ENCODE measurements at places on chromosomes 11 and 22.

DNA sequence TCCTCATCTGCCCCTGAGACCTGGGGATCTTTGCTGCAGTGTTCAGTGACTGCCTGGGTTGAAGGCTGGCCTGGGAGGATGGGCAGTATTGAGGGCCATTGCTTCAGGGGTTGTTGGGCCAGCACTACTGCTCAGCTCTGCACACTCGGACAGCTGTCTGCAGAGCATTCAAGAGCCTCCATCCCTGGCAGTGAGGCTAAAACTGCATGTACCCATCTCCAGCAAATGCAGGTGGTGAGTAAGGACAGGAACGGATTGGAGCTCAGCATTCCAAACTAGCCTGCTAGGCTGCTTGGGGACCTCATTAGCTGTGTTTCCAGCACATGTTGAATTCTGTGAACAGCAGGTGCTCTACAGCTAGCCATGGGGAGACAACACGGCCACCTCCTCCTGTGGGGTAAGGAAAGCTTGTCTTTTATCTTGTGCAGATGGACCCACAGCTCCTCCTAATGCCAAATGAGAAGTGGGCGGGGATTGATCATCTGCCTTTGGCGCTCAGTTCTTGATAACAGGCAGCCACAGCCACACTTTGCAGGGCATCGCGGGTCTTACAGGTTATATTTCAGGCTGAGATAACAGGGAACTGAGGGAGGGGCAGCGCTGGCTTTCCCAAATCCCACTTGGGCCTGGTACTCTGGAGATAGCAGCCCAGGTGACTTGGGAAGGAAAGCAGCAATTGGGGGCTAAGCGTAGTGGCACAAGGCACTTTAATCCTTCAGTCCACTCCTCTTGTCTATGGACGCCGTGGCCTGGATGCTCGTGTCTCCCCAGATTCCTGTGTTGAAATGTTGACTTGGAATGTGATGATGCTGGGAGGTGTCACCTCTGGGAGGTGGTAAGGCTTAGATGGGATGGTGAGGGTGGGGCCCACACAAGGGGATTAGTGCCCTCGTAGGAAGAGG is 254.5 kb upstream of the B3GAT1 start:
- no peak for DNase-seq

GRCh38 chr11:64855596-64856304 is 11.3 kb upstream of the CDC42BPG start:
- no peak for DNase-seq

- no peak for DNase-seq
Observed at GRCh38 chr22:22946131-22946530, 58.5 kb downstream of the IGLL5 start.

DNA sequence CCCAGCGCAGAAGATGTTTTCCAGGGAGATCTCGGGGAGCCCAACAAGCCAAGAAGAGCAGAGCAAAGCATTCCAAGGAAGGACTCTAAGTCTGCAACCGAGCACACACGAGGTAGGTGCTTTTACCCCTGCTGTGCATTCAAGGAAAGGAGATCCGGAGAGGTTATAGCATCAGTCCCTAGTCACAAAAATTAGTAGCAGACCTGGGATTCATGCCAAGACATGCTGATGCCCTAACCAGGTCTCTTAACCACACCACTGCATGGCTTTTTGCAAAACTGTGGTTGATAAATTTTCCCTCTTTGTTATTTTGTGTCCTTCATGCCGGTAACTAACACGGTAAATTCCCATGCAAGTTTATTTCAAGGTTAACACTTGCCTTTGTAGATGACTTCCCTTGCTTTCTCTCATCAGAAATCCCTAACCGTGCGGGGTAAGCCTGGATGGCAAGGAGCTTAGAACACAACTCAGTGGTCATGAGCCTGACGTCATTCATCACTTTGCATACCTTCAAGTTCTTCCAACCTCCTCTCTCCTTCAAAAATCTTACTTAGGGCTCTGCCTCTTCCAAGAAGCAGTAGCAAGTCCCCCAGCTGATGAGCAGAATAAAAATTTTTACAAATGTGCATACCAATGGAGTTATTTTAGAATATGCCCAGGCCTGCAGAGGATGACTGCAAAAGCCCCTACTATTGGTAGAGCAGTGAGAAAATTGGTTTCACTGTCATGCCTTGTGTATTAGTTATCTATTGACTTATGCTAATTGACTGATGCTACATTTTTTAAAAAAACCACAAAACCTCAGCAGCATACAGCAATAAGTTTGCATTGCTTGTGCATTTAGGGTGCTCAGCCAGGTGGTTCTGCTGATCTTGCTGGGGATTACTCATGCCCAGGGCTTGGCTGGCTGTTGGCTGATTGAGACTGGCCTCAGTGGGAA is 465.1 kb downstream of the MN1 start:
- DNase-seq = no peak

DNA sequence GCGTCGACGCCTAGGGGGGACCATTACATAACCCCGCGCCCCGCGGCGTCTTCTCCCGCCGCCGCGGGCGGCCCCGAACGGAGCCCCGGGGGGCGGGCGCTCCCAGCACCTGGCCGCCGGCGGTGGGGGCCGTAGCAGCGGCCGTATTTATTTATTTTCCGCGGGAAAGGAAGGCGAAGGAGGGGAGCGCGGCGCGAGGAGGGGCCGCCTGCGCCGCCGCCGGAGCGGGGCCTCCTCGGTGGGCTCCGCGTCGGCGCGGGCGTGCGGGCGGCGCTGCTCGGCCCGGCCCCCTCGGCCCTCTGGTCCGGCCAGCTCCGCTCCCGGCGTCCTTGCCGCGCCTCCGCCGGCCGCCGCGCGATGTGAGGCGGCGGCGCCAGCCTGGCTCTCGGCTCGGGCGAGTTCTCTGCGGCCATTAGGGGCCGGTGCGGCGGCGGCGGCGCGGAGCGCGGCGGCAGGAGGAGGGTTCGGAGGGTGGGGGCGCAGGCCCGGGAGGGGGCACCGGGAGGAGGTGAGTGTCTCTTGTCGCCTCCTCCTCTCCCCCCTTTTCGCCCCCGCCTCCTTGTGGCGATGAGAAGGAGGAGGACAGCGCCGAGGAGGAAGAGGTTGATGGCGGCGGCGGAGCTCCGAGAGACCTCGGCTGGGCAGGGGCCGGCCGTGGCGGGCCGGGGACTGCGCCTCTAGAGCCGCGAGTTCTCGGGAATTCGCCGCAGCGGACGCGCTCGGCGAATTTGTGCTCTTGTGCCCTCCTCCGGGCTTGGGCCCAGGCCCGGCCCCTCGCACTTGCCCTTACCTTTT is at the start of gene EP300:
EP300 (plus strand) TSS at position 570 of the 795 bp plus-strand sequence. CDS start 413 bp downstream, outside the sequence.
- DNase-seq = peak; percentile 81

DNA sequence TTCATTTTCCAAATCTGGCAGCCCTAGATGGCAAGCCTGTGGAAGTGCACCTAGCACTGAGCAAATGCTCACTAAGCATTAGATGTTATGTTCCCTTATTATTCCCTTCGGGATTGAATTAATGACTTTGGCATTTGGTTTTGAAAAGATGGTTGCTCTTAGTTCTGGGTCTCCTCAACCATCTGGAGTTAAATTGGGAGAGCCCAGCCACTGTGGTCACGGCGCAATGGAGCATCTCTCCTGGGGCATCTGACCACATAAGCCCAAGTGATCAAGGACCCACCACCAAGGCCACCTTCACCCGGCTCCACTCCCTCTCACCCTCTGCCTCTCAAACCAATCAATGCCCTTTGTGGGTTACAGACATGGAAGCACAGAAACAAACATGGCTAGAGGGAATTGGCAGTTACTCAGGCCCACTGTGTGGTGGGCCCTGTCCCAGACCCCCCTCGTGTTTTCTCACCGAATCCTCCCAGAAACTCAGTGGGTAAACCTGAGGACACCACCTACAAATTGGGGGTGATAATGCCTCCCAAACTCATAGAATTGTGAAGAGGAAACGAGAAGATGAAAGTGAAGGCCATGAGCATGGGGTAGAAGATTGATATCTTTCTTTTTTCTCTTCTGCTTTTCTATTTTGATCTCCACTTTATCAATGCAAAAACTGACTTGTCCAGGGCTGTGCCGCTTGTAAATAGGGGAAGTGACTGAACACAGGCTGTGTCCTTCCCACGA is 52.2 kb downstream of the IRAG1 start:
- no peak for DNase-seq

DNA sequence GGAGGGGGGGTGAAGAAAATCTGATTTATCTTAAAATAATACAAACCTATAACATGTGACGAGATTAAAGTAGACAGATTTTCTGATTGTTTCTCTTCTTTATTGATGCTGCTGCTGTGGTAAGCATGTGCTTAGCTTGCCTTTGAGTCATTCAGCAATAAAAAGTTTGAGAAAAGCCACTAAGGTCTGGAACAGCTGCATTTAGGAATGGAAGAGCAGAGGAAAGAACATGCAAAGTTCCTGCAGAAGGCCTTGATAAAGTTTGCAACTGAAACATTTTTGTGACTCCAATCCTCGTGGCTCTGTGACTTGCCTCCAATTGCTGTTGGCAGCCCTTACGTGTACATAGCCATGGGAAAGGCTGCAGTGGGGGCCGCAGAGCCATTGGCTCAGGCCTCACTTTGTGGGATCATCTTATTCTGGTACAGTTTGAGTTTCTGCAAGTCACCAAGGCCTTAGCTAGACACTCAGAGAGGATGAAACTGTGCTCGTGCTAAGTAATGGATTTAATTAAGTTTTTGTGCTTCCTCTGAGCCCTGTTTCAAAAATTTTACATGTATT is 370.2 kb downstream of the AASDHPPT start:
- DNase-seq = no peak

DNA sequence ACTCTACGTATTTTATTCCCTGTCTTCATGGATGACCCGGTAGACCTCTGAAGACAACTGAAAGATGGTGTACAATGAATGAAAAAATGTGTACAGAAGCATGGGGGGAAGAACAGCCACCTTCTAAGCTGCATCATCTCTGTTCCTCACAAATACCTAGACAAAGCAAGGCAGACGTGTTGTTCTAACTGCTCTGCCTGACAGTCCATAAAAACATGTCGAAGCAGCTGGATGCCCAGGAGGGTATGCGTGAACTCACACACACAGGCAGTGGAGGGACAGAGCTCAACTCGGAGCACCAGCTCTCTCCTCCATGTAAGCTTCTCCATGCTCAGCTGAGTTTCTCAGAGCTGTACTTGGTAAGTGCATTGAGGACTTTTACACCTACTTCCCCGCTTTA is 327.4 kb downstream of the CTTN start:
- DNase-seq = no peak
